ENCODE measurements at places on chromosomes 7 and 10. TPM values are rescaled to one million over a fixed set of nuclear protein-coding genes. Genes with fewer than 3 reads are reported as not detected.
A peak's percentile ranks its signal among the peaks of the same experiment; 100 is the strongest.

DNA sequence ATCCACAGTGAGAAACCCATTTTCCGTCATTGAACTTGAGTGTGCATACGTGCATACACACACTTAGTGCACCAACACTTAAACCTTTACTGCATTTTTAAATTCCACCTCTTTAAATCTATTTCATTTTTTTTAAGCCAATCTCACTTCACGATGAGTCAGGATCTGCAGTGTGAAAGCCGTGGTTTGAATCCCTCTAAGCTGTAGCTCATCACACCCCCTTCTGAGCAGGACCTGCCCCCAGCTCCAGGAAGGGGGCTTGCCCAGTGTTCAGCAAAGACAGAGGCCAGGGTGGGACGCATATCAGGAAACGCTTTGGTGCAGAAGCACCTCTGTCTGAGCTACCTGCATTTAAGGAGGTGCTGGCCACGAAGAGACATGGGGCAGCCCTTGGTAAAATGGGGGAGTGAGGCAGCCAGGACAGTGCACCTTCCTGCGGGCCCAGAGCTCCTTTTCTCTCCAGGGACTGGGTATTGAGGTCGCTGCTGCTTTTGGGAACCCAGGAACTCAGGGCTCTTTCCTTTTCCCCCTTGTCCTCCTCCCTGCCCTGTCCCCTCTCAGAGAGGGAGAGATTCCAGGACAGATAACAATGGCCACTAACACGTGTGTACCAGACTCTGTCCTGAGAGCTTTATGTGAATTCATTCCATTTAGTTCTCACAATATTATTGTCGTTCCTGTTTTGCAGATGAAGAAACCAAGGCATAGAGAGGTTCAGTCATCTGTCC, 21.7 kb downstream of the ZNF316 start:
- peaks cover 11% of the 10 kb centered on the region for H3K36me3 ChIP-seq
- H3K4me3 ChIP-seq = no peak overlapping the region
- no peak for DNase-seq
- H3K27ac ChIP-seq = no peak overlapping the region
- H3K4me1 ChIP-seq = no peaks in the 10 kb centered on the region

DNA sequence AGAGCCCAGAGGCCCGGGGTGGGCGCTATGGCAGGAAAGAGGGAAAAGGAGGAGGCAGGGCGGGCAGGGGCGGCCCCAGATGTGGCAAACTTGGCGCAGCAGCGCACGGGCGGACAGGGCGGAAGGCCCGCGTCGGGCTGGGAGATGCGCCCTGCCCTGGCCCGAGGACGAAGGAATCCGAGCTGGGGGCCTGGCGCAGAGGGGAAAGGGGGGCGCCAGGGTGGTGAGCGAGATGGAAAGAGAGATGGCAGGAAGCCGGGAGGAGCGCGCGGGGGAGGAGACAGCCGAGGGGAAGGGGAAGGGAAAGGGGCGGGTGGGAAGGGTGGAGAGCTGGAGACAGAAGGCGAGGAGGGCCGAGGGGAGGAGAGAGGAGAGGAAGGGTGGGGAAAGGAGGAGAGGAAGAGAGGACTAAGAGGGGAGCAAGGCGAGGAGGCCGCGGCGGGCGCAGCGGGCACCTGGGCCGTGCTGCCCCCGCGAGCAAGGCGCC, at the start of gene MARVELD1:
MARVELD1 (plus strand) TSS at position 392 of the 487 bp plus-strand sequence. CDS start 147 bp downstream, outside the sequence.
- DNase-seq = no peak
- peak within 1 kb of the TSS; percentile 63 for H3K4me3 ChIP-seq
- peaks cover 16% of the 10 kb centered on the region for H3K4me1 ChIP-seq
- H3K27ac ChIP-seq = no peak within 1 kb of the TSS

DNA sequence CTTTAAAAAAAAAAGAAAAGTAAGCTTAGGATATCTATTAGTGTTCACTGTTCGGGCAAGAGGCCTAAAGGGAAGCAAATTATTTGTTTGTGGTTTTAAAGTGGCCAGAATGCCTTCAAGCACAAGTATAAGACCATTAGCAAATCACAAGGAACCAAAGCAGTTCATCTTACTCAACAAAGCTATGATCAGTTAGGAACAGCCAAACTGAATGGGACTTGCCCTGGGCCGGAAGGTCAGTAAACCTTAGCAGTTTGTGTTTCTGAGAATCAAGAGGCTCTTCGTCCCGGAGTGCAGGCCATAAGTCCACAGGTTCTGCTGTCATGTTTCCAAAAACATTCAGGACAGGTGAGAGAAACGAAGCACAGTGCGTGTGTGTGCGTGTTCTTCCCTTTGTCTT, 4.5 kb downstream of the FBXW4 start:
- H3K4me3 ChIP-seq = no peak overlapping the region
- no peak for DNase-seq
- H3K36me3 ChIP-seq = peaks cover 6% of the 10 kb centered on the region
- H3K4me1 ChIP-seq = peaks cover 26% of the 10 kb centered on the region
- H3K27me3 ChIP-seq = no peaks in the 10 kb centered on the region

DNA sequence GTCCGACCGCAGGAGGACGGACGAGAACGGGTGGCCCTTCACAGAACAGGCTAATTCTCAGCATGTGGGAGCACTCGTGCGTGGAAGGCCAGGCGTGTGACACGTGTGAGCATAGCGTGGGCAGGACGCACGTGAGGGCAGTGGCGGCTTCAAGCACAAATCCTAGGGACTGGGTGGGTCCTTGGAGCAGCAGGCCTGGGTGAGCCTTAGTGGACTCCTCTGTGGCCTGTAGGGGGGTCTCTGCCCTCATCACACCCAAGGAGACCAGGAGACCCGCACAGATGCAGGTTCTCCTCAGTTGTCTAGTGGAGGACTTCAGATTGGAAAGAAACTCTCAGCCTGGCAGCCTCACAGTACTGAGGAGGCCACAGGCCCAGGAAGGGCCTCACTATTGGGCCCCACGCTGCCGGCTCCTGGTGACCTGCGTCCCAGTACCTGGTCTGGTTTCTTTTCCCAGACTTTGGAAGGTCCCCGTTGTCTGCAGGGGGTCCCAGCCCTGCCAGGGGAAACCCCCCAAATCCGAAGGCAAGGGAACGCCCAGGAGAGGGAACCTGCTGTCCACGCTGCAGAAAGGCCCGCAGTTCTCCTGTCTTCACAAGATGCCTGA, 49.1 kb upstream of the FAM20C start:
- H3K27me3 ChIP-seq = no peaks in the 10 kb centered on the region
- DNase-seq = no peak
- no peaks in the 10 kb centered on the region for H3K4me1 ChIP-seq
- no peaks in the 10 kb centered on the region for H3K36me3 ChIP-seq
- no peak overlapping the region for H3K27ac ChIP-seq

GRCh38 chr10:78992333-78992732, 76.4 kb upstream of the ZMIZ1 start:
- peaks cover 10% of the 10 kb centered on the region for H3K27me3 ChIP-seq
- peak overlapping the region; percentile 25 for H3K4me3 ChIP-seq
- H3K27ac ChIP-seq = no peak overlapping the region
- H3K36me3 ChIP-seq = no peaks in the 10 kb centered on the region

DNA sequence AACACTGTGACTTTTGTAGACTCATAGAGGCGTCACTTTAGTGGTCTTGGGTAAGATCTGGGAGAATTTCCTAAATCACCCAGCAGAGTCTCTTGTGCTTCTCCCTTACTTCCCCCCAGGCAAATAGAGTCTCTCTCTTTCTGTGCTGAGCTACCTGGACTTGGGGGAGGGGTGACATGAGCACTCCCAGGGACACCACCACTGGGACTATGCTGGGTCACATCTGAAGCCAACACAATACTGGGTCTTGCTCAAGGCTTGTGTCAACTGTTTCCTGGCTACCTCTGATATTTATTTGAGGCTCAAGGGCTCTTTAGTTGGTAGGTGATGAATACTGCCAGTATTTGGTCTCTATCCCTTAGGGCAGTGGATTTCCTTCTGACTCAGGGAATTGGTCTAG, 214.6 kb upstream of the TPK1 start:
- no peaks in the 10 kb centered on the region for H3K36me3 ChIP-seq
- H3K27me3 ChIP-seq = no peaks in the 10 kb centered on the region
- no peak overlapping the region for H3K4me3 ChIP-seq
- no peak for DNase-seq
- H3K4me1 ChIP-seq = no peaks in the 10 kb centered on the region

- DNase-seq = no peak
- peaks cover 3% of the 10 kb centered on the region for H3K27me3 ChIP-seq
- no peaks in the 10 kb centered on the region for H3K36me3 ChIP-seq
Measured at GRCh38 chr10:95499482-95499989, 61.6 kb downstream of the SORBS1 start.

- H3K4me1 ChIP-seq = no peaks in the 10 kb centered on the region
- H3K4me3 ChIP-seq = no peak overlapping the region
- H3K27ac ChIP-seq = no peak overlapping the region
- DNase-seq = no peak
Measured at GRCh38 chr10:114195079-114195478, 15.9 kb downstream of the TDRD1 start.

GRCh38 chr7:47181746-47182361, 400.1 kb downstream of the TNS3 start:
- no peaks in the 10 kb centered on the region for H3K36me3 ChIP-seq
- DNase-seq = no peak
- H3K27ac ChIP-seq = no peak overlapping the region
- H3K4me3 ChIP-seq = no peak overlapping the region
- no peaks in the 10 kb centered on the region for H3K27me3 ChIP-seq

DNA sequence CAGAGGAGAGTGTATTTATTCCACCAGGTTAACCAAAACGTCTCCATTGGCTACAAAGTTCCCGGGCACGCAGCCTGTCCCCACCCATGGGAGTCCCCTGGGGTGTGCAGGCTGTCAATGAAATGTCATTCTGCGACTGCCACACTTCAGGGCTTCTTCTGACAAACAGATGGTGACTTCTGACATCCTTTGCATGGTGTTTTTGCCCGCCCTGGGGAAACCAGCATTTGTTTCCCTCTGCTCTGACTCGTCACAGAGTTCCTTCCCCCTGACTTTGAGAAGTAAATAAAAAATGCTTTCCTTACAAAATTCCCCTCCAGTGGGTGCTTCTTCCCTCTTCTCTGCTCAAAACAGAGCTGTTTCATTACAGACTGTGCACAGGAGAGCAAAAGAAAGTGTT, 38.2 kb downstream of the TNS3 start:
- H3K27me3 ChIP-seq = no peaks in the 10 kb centered on the region
- DNase-seq = no peak
- no peak overlapping the region for H3K4me3 ChIP-seq
- no peaks in the 10 kb centered on the region for H3K4me1 ChIP-seq
- no peak overlapping the region for H3K27ac ChIP-seq

- H3K4me1 ChIP-seq = peaks cover 41% of the 10 kb centered on the region
- DNase-seq = no peak
- H3K36me3 ChIP-seq = no peaks in the 10 kb centered on the region
- no peaks in the 10 kb centered on the region for H3K27me3 ChIP-seq
- H3K4me3 ChIP-seq = no peak overlapping the region
Measured at GRCh38 chr7:149286811-149287400, 24.9 kb downstream of the ZNF783 start.

- H3K4me3 ChIP-seq = no peak overlapping the region
- H3K27me3 ChIP-seq = no peaks in the 10 kb centered on the region
- H3K4me1 ChIP-seq = no peaks in the 10 kb centered on the region
- no peak overlapping the region for H3K27ac ChIP-seq
Measured at GRCh38 chr10:59829024-59829423, 75.8 kb upstream of the MRLN start.

DNA sequence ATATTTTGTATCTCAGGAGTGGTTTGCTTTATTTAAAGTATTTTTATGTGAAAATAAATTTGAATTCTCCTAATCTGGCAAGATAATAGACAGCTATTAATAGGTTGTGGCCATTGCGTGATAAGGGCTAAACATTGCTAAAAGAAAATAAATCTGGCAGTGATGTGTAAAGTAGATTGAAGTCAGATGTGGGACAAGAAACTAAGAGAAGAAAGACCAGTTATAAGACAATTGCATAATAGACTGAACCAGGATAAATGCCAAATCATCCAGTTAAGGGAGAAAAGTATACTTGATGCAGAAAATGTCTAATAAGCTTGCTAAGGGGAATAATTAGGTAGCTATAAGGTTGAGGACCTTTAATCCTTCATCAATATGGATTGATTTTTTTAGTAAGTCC, 197.5 kb upstream of the CSTF2T start:
- no peaks in the 10 kb centered on the region for H3K4me1 ChIP-seq
- no peaks in the 10 kb centered on the region for H3K27me3 ChIP-seq
- H3K4me3 ChIP-seq = no peak overlapping the region
- H3K36me3 ChIP-seq = no peaks in the 10 kb centered on the region

DNA sequence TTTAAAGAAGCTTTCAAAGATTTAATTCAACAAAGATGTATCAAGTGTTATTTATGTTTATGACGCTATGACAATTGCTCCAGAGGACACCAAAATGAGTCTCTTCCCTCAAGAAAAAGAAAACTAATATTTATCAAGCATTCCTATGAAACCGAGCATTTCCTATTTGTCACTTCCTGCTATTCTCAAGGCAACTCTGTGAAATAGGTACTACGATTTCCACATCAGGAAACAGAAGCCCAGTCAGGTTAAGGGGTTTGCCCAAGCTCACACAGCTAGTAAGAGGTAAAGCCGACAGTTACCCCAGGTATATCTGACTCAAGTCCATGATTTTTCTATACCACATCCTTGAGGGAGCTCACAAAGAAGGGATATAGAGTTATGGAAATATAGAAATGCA, 85.9 kb downstream of the TRIL start:
- no peak overlapping the region for H3K27ac ChIP-seq
- H3K4me1 ChIP-seq = no peaks in the 10 kb centered on the region
- peaks cover 3% of the 10 kb centered on the region for H3K27me3 ChIP-seq
- no peaks in the 10 kb centered on the region for H3K36me3 ChIP-seq
- H3K4me3 ChIP-seq = no peak overlapping the region

GRCh38 chr10:96280859-96281258, 9.5 kb upstream of the BLNK start:
- peaks cover 2% of the 10 kb centered on the region for H3K27me3 ChIP-seq
- no peak for DNase-seq
- no peaks in the 10 kb centered on the region for H3K4me1 ChIP-seq
- H3K4me3 ChIP-seq = no peak overlapping the region
- H3K27ac ChIP-seq = no peak overlapping the region
- H3K36me3 ChIP-seq = no peaks in the 10 kb centered on the region

DNA sequence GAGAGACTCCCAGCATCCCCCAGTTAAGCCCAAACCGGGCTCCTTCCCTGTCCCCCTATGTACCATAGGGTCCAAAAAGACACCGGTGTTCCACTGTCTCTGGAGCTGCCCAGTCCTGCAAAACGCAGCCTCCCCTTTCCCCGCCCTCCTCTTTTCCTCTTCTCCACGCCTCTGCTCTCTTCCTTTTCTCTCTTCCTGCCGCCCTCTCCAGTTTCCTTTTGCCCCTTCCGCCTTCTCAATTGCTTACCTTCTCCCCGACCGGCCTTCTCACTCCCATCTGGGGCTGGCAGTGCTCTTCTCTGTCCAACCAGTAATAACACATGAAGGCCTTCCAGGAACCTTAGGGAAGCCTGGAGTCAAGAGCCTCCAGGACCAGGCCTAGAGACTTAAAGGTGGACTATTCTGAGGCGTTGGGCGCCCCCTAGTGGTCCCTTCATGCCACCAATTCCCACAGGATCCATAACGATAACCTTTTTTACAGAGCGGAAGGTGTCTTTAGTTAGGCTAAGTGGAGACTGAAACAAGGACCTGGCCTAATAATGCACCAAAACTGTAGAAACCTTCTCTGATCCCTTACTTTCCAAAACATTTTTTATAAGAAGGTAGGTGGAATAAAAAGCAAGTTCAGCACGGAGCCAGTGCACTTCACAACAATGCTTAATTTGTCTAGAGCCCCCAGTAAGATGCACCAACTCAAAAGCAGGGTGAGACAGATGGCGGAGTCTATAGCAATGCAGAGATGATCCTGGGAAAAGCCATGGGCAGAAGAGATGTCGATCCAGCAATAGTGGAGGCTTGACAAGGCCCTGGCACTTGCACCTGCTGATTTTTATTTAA, 27.2 kb upstream of the MSRB2 start:
- no peaks in the 10 kb centered on the region for H3K36me3 ChIP-seq
- H3K27me3 ChIP-seq = no peaks in the 10 kb centered on the region
- H3K27ac ChIP-seq = no peak overlapping the region
- peaks cover 4% of the 10 kb centered on the region for H3K4me1 ChIP-seq

FAM131B gene
- 0.08 TPM for total RNA-seq

NME8 gene
- not detected for total RNA-seq

FAM20C gene
- total RNA-seq = 0.63 TPM

ENTPD1 gene
- total RNA-seq = 4.6 TPM

ZNF277 gene
- total RNA-seq = 31.1 TPM

ITGA8 gene
- not detected for total RNA-seq

All from T-cell (primary cell).